ENCODE measurements at places on chromosomes 1 and 21.

DNA sequence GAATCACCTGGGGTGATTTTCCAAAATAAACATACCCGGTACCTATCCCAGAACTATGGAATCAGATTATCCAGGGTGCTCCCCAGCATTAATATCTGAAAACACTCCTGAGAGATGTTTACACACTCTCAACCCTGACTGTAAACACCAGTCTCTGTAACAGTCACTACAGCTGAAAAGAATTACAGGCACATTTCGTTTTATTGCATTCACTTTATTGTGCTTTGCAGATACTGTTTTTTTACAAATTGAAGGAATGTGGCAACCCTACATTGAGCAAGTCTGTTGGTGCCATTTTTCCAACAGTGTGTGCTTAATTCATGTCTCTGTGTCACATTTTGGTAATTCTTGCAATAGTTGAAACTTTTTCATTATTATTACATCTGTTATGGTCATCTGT lies 31.8 kb downstream of the HSF2BP start:
- DNase-seq, result no peak

- no peak for DNase-seq
Observed at GRCh38 chr1:102886638-102887037, 221.7 kb downstream of the COL11A1 start.

- no peak for DNase-seq
Observed at GRCh38 chr1:208161656-208162375, 82.4 kb downstream of the PLXNA2 start.

DNA sequence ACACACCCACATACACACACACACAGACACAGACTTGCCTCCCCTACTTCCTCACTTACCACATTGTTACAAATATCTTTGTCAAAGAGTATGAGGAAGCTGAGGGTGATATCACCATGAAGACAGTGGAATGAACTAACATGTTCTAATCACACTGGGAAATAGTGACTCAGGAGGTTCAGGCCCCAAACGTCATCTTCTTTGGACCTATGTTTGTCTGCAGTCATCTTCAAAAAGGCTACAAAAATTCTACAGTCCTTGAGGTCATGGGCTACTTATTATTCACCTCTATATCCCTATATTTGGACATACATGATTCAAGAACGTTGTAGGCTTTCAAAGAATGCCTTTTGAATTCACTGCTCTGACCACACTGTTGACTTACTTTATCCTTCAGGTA lies 2.1 kb upstream of the LCE2C start:
- DNase-seq, result no peak

GRCh38 chr1:78427506-78427905 lies 63.3 kb upstream of the PTGFR start:
- no peak for DNase-seq

DNA sequence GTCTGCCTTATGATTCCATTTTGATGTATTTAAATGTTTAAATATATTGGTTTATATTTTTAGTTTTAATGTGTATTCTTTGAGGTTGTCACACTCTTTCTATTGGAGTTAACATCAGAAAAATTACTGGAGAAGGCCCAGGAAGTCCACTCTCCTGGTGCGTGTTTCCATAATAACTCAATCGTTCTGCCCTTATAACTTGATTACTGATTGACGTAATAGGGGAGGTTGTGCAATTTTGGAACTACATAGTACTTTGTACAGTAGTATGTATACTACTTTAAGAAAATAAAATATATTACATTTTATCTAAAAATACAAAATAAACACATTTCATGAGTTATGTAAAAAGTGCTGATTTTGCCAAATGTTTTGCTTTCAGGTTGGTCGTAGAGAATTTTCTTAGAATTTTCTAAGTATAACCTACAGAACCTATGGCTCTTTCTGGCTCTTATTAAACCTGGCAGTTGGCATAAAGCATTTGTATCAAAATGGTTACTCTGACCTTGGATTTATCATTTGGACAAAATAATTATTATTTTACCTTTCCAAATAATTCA lies 5.7 kb downstream of the PLA2G4A start:
- DNase-seq, result no peak

GRCh38 chr1:192003295-192004077 lies 154.8 kb upstream of the RGS18 start:
- no peak for DNase-seq

All from CD4-positive, alpha-beta T cell treated with Interleukin-1 beta for 1 hour (primary cell).